ENCODE measurements at places on chromosomes 1 and 21.

DNA sequence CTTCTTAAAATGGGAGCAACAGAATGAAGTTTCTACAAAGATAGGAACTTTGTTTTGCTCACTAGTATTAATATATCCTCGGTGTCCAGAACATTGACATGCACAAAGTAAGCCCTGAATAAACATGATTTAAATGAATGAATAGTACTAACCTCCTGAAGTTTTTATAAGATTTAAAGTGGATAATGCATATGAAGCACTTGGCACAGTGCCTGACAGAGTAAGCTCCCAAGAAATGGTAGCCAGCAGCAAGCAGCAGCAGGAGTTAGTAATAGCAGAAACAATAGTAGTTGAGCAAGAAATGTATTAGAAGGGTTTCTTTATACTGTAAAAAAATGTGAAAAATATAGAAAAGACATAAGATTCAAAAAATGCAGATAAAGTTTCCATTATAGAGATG, 258.1 kb upstream of the C1orf87 start:
- no peak for DNase-seq

DNA sequence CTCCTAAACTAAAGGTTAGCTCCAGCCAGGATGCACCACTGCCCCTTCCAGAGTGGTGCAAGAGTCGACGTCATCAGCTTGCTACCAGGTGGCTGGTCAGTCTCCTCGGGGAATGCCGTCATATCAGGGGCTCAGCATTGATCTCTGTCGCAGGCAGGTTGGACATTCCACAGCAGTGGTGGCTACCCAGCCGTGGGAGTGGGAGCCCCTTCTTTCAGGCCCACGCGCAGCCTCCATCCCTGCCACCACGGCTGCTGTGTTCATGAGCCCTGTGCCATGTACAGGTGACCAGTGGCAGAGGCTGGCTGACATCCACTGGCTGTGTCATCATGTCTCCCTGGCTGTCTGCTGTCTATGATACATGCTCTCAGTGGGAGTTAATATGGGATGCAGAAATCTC, 25.5 kb downstream of the IL10RB start:
- DNase-seq: no peak

- DNase-seq: no peak
These were observed 159.1 kb downstream of the NFIA start for GRCh38 chr1:61241411-61241838.

DNA sequence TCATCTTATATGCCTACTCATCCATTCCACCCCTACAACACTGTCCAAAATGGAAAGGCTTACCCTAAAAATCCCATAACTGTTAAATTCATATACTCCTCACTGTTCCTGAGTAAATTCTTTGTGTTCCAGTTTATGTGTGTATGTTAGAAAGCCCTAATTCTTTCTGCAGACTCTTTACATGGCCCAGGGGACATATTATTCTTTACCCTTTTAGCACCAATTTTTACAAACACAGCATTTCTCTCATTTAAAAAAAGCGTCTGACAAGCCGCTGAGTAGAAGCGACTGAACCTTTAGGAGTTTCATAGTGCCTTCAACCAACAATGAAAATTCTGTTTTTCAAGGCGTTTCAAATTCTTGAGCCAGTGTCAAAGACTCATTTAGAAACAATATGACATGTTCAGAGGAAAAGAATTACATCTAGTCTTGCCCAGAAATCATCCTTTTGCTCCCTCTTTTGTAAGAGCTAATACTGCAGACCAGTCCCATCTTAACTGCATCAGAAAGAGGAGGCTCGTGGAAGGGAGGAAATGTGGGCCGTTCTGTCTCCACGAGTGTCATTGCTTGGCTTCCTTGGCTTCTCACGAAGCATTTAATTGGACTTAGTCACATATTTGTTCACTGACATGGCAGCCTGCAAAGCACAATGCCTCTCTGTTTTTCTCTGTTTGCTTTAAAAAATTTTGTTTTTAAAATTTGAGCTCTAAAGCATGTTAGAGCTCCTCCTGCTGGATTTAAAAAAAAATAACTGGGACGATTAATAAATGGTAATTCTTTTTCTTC, 21.3 kb upstream of the C1orf105 start:
- peak; percentile 71 for DNase-seq

- DNase-seq: peak; percentile 36
These were observed 7.9 kb downstream of the ATP5IF1 start for GRCh38 chr1:28243685-28244311.

DNA sequence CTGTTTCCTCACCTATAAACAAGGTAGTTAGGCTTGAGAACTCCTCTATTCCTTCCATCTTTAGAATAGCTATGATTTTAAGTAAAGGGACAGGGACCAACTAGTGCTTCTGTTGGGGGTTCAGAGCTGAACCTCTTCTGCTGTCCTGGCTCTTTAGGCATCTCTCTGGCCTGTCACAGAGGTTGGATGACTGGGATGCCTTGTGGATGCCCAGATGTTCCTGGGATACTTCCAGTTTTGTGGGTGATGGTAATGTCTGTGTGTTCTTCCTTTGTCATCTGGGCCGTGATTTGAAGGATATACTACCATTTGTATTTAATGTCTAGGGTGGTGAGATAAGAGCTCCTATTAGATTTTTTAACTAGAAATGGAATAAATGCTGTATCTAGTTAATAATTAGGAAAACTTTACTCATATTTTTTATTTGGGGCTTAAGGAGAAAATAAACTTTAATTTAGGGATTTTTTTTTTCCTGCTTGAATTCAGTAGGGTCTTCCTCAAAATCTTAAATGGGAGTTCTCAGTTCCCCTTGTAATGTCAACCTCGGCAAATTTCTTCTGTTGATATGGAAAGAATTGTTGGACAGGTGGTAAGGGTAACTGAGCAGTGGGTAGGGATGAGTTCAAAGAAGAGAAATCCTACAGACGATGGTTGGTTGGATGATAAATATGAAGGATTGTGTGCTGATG, 47.2 kb downstream of the LAMC1 start:
- no peak for DNase-seq

GRCh38 chr1:219109424-219110018, 64.2 kb upstream of the LYPLAL1 start:
- no peak for DNase-seq

GRCh38 chr1:10132316-10132715, 78.1 kb upstream of the KIF1B start:
- DNase-seq: no peak

GRCh38 chr1:145927916-145928643, 796 bp upstream of the RBM8A start:
- no peak for DNase-seq

DNA sequence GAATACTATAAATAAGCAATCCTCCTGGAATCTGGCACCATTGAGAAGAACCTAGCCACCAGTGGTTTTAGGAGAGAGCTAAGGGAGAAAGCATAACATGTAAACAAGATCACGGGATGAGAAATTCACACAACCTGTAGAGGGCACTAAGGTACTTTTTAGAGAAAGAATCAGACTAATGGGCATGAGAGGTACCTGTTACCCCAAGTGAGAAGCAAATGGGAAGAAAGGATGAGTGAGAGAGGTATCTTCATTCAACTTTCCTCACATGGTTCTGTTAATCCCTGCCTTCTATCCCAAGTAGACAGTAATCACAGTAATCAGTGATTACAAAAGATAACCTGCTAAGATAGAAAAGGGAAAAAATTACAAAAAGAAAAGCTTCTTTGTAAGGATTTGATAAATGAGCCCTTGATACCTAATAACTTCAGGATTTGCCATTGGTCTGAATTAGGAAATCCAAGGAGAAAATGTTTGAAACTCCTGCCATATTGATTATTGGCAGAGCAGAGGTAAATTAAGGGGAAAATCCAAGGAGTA, 251.1 kb upstream of the ADGRL2 start:
- DNase-seq: no peak

- peak; percentile 56 for DNase-seq
These were observed 39.5 kb downstream of the PTPRC start for GRCh38 chr1:198678301-198678836.

- DNase-seq: no peak
These were observed 47.1 kb upstream of the NEK2 start for GRCh38 chr1:211722277-211723175.

GRCh38 chr21:34942911-34943310, 106.2 kb downstream of the RUNX1 start:
- DNase-seq: no peak

DNA sequence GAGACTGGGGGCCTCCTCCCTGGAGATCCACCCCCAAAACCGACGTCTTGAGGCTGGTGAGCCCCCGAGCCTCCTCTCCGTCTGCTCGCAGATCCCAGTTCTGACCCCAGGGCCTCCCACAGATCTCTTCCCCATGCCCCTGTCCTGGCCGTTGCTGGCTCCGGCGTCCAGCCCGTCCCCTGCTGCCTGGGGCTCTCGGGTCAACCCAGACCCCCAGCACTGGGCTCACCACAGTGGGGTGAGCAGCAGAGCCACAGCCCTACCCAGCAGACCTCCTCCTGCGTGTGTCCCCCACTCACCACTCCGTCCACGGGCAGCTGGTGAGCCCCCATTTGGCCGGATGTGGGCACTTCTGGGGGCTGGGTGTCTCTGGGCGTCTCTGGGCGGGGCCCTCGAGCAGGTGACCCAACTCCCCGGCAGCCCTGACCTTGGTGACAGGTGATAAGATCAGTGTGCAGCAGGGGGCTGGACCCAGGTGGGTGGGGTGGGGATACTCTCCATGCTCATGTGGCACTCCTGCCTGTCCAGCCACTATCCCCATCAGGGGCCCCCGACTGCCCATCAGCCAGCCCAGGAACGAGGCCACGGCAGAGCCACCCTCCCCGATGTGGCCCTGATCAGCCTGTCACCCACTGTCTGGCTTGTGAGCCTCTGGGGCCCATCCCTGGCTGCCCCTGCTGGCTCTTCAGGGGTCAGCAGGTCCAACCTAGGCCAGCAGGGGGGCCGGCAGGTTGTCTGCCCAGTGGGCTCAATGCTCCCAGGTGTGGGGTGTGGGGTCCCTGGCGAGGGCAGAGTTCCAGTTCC, 709 bp downstream of the TNFRSF14 start:
- no peak for DNase-seq
